Stimulated activated CD4-positive, alpha-beta T cell treated with anti-CD3 and anti-CD28 coated beads, TNF-alpha, amount 100 ng/mL, for 4 hours (primary cell): ENCODE measurements at places on chromosomes 16 and 17.

GRCh38 chr17:64331931-64332493 is 58.6 kb downstream of the PECAM1 start:
- no peak for DNase-seq

GRCh38 chr16:71781741-71782140 is 26.9 kb downstream of the AP1G1 start:
- DNase-seq, result no peak

GRCh38 chr16:28983644-28984043 is 1.2 kb upstream of the LAT start:
- DNase-seq, result no peak

- DNase-seq, result no peak
Observed at GRCh38 chr17:31085563-31085962, 9.2 kb upstream of the NF1 start.

DNA sequence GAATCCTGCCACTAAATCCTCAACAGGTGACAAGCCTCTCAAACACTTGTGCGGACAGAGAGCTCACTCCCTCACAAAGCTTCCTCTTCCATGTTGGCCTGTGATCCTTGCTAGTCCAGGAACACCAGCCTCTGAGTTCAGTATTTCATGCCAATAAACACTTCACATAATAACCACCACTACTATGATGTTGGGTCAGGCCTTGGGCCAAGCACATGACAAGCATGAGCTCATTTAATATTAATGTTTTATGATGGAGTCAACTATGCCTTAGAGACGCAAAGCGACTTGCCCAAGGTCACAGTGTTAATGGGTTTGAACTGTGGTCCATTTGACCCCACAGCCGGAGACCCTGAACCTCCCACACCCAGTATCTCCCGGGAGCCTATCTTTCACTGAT is 129.1 kb downstream of the GAS7 start:
- no peak for DNase-seq

DNA sequence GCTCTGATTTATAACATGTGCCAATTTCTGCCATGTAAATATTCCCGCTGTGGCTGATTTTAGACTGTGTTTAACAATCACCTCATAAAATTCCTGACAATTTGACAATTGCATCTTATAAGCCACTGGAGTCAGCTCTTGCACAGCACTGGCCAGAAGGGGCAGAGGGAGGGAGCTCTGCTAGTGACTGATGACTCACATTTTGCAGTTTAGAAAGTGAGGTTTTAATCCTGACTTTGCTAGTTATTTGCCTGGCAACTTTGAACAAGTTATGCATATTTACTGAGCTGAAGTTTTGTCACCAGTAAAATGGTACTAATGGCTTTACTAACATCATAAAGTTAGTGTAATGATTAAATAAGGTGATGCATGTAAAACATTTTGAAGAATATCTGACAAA is 452.3 kb downstream of the CNTNAP4 start:
- DNase-seq, result no peak

DNA sequence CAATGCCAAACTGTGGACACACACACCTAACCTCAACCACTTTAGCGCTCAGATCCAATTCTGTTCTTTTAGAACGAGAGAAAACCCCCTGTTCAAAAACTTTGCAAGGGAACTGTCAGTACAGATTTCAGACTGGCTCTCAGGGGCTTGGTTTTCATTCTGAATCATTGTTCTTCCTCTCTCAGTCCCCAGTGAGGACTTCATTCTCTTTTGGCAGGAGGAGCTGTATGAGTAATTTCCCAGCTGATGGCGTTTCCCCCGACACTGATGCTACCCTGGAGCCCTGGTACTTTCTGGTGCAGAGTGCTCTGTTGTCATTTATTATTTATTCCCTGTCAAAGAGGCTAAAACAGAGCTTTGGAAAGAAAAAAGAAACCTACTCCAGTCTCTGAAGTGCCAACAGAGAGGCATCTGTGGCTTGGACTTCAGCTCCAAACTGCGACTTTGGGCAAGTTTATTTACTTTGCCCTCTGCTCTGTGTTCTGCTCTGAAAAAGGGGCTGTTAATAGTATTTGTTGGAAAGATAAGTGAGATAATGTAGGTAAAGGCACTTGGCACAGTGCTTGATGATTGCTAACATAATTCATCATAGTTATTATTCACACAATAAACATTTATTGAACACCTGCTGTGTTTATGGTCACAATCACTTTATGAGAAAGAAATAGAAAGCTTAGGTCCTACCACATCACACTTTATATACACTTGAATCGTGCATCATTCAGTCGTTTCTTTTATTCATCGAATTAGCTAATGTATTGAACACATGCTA is 28.3 kb downstream of the ETV4 start:
- no peak for DNase-seq

GRCh38 chr16:83554096-83554495 is 253.7 kb upstream of the HSBP1 start:
- no peak for DNase-seq

DNA sequence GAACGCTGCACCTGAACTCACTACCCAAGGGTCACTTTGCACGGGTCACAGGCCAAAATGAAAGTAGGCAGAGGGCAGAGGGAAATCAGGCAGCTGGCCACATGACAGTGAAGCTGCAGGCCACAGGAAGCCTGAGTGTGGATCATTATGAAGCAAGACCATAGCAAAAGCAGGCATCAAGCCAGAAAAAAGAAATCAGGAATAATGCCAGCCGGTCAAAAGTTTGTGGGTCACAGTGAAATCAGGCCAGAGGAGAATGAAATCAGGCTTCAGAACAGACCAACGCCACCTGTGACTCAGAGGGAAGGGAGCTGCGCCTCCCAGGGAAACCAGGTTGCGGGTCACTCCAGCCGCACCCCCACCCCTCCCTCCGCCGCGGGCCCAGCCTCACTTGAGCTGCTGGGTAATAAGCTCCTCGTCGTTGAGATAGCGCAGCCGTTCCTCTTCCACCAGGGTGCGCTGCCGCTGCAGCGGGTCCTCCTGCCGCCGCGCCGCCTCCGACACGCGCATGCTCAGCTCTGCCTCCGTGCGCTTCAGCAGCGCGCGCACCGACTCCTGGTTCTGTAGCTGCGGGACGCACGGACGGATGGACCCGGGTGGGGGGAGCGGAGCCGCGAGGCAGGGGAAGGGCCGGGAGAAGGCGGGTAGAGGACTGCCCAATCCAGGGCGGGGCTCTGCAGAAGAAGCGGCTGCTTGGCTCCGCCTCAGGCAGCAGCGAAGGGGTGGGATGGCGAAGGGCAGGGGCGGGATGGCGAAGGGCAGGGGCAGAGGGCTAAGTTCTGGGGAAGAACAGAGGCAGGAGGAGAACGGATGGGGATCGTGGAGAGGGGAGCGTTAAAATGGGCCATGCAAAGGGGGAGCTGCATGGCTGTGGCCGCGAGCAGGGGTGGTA is 47.7 kb downstream of the SRCIN1 start:
- peak; percentile 81 for DNase-seq

GRCh38 chr16:3965306-3965705 is 84.8 kb upstream of the CREBBP start:
- no peak for DNase-seq
